Mesothelial cell of epicardium (in vitro differentiated cells): ENCODE measurements at places on chromosomes 16 and 17.
A peak's percentile ranks its signal among the peaks of the same experiment; 100 is the strongest.

DNA sequence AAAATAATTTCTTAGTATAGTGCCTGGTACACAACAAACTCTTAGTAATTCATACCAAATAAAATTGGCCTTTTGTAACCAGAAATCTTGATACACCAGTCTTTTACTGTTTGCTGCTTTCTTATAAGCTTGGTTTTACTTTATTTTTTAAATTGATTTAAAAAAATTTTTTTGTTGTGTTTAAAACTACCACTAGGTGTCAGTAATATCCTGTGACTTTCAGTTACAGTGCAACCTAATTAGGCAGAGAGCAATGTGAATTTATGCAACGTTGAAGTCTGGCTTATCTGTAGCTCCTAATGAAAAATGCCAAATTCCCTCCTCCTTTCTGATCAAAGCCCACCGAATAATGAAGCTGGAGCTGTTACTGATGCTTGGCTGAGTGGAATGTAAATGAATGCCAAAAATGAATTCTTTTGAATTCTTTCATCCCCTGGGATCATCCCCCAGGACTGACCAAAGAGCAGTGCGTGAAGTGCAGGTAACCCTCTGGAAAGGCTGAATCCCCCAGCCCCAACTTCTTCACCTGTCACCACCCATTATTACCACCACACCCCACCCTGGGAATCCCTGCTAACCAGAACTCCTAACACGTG lies 3.8 kb downstream of the ERCC4 start:
- no peak overlapping the region for H3K4me3 ChIP-seq
- peaks cover 48% of the 10 kb centered on the region for H3K4me1 ChIP-seq
- no peak for DNase-seq
- H3K27me3 ChIP-seq, result no peaks in the 10 kb centered on the region
- peak overlapping the region; percentile 72 for H3K27ac ChIP-seq
- H3K36me3 ChIP-seq, result peaks cover 2% of the 10 kb centered on the region

DNA sequence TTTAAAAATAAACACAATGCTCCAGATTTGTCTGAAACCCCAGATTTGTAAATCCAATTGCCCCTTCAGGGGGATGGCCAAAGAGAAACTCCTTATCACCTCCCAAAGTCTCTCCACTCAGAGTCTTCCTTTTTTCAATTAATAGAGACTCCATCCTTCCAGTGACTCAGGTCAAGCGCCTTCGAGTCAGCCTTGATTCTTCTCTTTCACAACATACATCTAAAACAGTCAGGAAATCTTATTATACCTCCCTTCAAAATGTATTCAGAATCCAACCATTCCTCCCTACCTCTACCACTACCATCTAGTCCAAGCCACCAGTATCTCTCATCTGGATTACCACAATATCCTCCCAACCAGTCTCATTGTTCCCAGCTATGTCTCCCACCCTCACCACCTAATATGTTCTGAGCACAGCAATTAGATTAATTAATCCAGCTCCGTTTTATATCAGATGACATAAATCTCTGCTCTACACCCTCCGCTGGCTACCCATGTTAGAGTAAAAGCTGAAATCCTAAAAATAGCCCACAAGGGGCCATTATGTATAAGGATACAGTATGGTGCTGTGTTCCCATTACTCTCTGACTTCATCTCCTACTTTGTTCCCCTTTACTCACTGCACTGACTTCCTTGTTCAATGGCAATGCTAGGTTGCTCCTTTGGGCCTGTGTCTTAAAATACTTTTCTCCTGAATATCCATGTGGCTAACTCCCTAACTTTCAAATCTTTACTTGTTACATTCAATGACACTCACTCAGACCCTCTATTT lies 11.8 kb downstream of the SIAH1 start:
- H3K27me3 ChIP-seq, result no peaks in the 10 kb centered on the region
- H3K36me3 ChIP-seq, result no peaks in the 10 kb centered on the region
- H3K4me3 ChIP-seq, result no peak overlapping the region
- peaks cover 31% of the 10 kb centered on the region for H3K4me1 ChIP-seq
- no peak overlapping the region for H3K27ac ChIP-seq
- DNase-seq, result no peak

DNA sequence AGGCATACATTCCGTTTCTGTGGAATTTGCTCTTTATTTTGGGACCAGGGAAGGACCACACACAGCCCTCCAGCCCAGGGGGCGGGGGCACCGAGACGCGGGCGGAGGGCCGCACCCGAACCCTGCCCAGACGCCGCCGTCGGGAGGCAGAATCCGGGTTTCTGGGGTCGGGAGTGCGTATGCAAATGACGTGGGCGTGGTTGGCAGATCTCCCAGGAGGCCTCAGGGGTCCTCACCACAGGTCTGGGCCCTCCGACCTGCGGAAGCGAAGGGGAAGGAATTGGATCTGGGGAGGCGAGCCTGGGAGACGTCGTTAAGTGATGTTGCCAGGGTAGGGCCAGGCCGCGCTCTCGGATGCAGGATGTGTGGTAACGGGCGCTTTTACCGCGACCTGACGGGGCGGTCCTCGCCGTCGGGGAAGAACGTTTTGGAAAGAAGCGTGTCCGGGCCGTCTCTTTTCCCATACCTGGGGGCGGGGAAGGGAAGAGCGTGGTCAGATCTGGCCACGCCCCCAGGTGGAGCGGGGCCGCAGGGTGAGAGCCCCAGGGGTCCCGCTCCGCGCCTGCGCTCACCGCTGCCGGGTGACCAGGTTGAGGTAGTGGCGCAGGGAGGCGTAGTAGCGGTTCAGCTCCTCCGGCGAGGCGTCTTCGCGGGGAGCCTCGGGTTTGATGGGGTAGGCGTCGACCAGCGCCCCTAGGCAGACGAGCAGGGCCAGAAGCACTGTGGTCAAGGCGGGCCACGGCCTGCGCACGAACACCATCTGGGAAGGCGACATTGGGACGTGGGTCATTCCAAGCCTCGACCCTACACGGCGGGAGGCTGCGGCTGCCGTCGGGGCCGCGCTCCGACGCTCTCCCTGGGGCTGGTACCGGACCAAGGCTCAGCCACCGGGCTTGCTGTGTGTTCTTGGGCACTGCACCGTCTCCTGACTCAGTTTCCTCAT lies 745 bp downstream of the PYY start:
- DNase-seq, result no peak
- peaks cover 82% of the 10 kb centered on the region for H3K27me3 ChIP-seq
- H3K36me3 ChIP-seq, result no peaks in the 10 kb centered on the region
- H3K4me1 ChIP-seq, result peaks cover 7% of the 10 kb centered on the region
- no peak overlapping the region for H3K27ac ChIP-seq

GRCh38 chr17:75271955-75272847 lies 1.2 kb upstream of the MIF4GD start:
- peak overlapping the region; percentile 71 for H3K4me3 ChIP-seq
- H3K4me1 ChIP-seq, result peaks cover 17% of the 10 kb centered on the region
- H3K36me3 ChIP-seq, result no peaks in the 10 kb centered on the region
- H3K27me3 ChIP-seq, result no peaks in the 10 kb centered on the region

DNA sequence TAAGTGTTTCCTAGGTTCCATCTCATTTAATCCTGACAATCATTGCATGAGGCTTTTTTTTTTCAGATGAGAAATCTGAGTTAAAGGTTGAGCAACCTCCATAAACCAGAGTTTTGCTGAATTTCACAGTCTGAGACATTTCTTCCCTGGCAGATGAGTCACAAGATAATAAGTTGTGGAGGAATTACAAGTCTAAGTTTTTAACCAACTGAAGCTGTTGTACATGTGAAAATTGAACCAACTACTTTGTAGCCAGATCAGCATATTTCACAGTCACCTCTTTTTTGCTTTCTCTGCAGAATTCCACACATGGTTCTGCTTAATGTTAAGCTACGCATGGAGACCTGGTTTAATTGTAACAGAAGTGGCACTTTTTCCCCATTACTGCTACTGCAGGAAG lies 765.6 kb downstream of the CDH11 start:
- H3K27me3 ChIP-seq, result peaks cover 5% of the 10 kb centered on the region
- H3K36me3 ChIP-seq, result no peaks in the 10 kb centered on the region
- no peak for DNase-seq
- H3K4me1 ChIP-seq, result peaks cover 9% of the 10 kb centered on the region
- H3K27ac ChIP-seq, result no peak overlapping the region

DNA sequence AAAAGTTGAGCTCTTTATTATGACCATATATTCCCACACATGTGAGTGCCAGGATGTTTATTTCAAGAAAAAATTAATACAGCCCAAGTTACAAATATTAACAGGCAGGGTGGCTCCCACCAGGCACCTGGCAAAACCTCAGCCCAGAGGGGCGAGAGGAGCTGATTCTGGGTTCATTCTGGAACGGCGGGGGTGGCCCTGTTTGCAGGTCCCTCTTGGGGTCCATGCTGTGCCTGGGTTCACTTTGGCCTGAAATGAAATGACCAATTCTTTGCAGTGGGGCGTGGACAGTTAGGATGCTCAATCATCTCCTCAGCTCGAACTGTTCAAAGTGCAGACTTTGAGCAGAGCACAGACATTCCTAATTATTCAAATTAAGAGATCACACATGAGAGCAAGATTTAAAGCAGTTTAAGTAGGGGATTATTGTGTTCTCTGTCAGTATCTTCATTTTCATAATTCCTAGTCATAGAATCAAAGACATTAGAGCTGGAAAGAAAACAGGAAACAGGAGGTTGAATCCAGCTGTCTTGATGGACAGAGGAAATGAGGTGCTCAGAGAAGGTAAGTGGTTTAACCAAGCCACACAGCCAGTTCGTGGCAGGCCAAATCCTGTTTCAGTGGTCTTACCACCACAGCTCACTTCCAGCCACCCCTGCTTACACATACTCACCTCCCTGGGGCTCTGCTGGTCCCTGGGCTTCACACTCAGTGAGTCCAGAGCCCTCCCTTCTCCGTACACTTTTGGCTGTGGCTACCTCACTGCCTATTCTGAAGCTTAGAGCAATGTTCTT lies 363.9 kb upstream of the TNRC6C start:
- no peaks in the 10 kb centered on the region for H3K36me3 ChIP-seq
- DNase-seq, result no peak

- peaks cover 2% of the 10 kb centered on the region for H3K36me3 ChIP-seq
- no peak overlapping the region for H3K4me3 ChIP-seq
- no peak overlapping the region for H3K27ac ChIP-seq
- no peak for DNase-seq
Observed at GRCh38 chr17:55198690-55199370, 65.9 kb upstream of the HLF start.

- peaks cover 40% of the 10 kb centered on the region for H3K4me1 ChIP-seq
- no peaks in the 10 kb centered on the region for H3K36me3 ChIP-seq
- peak overlapping the region; percentile 76 for H3K27ac ChIP-seq
- peaks cover 3% of the 10 kb centered on the region for H3K27me3 ChIP-seq
- no peak for DNase-seq
- H3K4me3 ChIP-seq, result no peak overlapping the region
Observed at GRCh38 chr17:50511058-50511457, 2.8 kb downstream of the MYCBPAP start.

- H3K27ac ChIP-seq, result no peak overlapping the region
- no peak overlapping the region for H3K4me3 ChIP-seq
- H3K36me3 ChIP-seq, result peaks cover 10% of the 10 kb centered on the region
- no peak for DNase-seq
- peaks cover 11% of the 10 kb centered on the region for H3K4me1 ChIP-seq
Observed at GRCh38 chr16:4101421-4102219, 14.6 kb downstream of the ADCY9 start.

- peaks cover 2% of the 10 kb centered on the region for H3K4me1 ChIP-seq
- no peak for DNase-seq
- H3K4me3 ChIP-seq, result no peak overlapping the region
- H3K36me3 ChIP-seq, result no peaks in the 10 kb centered on the region
Observed at GRCh38 chr17:5902181-5903140, 167.7 kb upstream of the WSCD1 start.

DNA sequence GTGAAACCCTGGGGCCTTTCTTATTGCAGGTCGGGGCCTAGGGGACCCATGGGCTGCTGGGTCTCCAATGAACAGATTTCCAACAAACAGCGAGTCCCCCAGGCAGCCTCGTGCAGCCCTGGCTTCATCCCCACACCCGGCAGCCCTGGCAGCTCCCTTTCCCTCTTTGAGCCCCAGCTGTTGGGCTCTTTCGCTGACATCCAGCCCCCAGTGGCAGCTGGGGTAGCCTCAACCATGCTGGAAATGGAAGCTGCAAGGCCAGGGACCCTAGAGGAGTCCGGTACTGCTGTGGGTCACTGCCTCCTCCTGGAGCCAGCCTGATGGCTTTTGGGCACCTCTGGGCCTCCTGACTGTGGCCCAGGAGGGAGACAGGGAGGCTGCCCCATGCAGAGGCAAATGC lies 5.9 kb downstream of the RPUSD1 start:
- no peak overlapping the region for H3K4me3 ChIP-seq
- H3K27me3 ChIP-seq, result peaks cover 12% of the 10 kb centered on the region
- peaks cover 4% of the 10 kb centered on the region for H3K4me1 ChIP-seq
- H3K27ac ChIP-seq, result no peak overlapping the region
- DNase-seq, result no peak

DNA sequence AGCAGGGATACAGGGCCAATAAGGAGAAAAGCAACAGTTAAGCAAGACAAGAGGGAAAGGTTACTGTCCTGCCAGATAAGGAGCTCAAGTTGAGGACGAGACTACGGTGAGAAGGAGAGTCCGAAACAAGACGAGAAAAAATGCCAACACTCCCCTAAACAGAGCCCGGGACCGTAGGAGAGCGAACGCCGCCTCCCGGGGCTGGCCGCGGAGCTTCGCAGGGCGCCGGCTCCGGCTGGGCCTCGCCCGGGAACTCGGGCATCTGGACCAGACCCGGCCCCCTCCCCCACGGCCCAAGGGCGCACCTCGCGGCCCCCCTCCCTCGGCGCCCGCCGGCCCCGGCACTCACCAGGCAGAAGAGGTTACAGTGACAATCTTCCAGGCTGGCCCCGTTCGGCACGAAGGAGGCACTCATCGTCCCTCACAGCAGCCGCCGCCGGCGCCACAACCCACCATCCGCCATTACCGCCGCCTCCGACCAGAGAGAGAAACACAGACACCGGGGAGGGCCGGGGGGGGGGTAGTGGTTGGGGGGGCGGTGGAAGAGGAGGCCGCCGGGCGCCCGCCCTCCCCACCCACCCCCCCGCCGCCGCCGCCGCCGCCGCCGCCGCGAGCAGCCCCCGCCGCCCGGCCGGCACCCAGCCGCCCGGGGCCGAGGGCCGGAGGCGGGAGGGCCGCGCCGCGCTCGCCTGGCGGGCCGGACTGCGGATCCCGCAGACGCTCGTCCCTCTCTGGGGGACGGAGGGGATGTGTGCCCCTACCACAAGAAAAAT lies at the start of gene MED13:
Gene MED13, minus strand, starts transcription at position 488 of the 773 bp plus-strand sequence. Its CDS starts 73 bp downstream, at position 415.
- peak within 1 kb of the TSS; percentile 100 for H3K27ac ChIP-seq
- H3K4me1 ChIP-seq, result peaks cover 25% of the 10 kb centered on the region
- peak within 1 kb of the TSS; percentile 98 for H3K4me3 ChIP-seq
- H3K36me3 ChIP-seq, result peaks cover 2% of the 10 kb centered on the region
- peak; percentile 58 for DNase-seq

DNA sequence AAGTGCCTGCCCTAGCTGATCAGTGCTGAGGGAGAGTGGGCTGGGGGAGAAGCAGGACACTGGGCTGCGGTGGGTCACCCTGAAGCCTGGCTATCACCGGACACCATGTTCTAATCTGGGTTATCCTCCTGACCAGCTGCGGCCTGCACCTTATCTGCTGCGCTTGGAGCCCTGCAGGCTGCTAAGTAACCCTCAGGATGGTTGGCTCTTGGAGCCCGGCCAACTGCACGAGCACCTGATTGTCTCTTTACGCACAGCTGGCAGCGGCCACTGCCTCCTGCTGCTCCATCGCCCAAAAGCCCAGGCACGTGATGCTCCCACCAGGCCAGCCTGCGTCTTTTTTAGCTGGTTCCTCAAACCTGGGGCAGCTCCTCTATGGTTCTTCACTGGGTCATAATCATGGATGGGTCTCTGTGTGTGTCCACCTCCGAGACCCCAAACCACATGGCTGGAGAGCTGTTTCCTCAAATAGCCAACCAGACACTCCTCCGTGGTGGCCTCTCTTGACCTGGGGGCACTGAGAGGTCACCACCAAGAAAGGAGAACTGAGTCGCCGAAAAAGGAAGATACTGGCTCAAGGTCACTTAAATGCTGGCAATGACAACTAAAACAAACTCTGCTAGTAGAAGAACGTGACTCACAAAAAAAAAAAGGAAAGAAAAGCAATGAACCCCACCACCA lies 21.7 kb downstream of the SPHK1 start:
- peaks cover 29% of the 10 kb centered on the region for H3K36me3 ChIP-seq
- no peaks in the 10 kb centered on the region for H3K4me1 ChIP-seq
- H3K4me3 ChIP-seq, result no peak overlapping the region
- H3K27me3 ChIP-seq, result no peaks in the 10 kb centered on the region
- no peak overlapping the region for H3K27ac ChIP-seq
